Cardiac muscle cell (in vitro differentiated cells and primary cell): ENCODE measurements at places on chromosomes 2 and 18. TPM values are rescaled to one million over a fixed set of nuclear protein-coding genes. Genes with fewer than 3 reads are reported as not detected.

- H3K4me3 ChIP-seq: no peak overlapping the region
- peak; percentile 78 for DNase-seq
- H3K4me1 ChIP-seq: peaks cover 7% of the 10 kb centered on the region
- no peaks in the 10 kb centered on the region for H3K27me3 ChIP-seq
Observed at GRCh38 chr2:158953926-158954763, 14.3 kb upstream of the TANC1 start.

DNA sequence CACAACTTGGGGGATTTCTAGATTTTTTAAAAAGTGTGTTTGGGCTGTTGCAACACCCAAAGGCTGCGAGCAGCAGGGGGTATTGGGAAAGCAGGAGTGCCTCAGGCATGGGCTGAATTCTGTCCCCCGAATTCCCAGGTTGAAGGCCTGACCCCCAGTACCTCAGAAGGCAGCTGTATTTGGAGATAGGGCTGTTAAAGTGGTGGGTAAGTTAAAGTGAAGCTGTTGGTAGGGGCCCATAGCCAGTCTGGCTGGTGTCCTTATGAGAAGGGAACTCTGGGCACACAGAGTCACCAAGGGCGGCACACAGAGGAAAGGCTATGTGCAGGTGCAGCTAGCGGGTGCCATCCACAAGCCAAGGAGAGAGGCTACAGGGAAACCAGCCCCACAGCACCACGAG lies 717.4 kb downstream of the GALR1 start:
- H3K27ac ChIP-seq: no peak overlapping the region
- DNase-seq: no peak
- no peaks in the 10 kb centered on the region for H3K36me3 ChIP-seq
- H3K4me1 ChIP-seq: no peaks in the 10 kb centered on the region
- H3K4me3 ChIP-seq: no peak overlapping the region
- no peaks in the 10 kb centered on the region for H3K27me3 ChIP-seq

GRCh38 chr2:216183462-216183861 lies 74.3 kb downstream of the XRCC5 start:
- H3K36me3 ChIP-seq: peaks cover 26% of the 10 kb centered on the region
- H3K27me3 ChIP-seq: no peaks in the 10 kb centered on the region
- H3K4me1 ChIP-seq: peaks cover 11% of the 10 kb centered on the region
- DNase-seq: no peak
- no peak overlapping the region for H3K4me3 ChIP-seq

- DNase-seq: peak; percentile 57
- peaks cover 62% of the 10 kb centered on the region for H3K4me1 ChIP-seq
- H3K27me3 ChIP-seq: no peaks in the 10 kb centered on the region
- peak overlapping the region; percentile 46 for H3K4me3 ChIP-seq
Observed at GRCh38 chr2:71452565-71452964, 796 bp upstream of the DYSF start.

DNA sequence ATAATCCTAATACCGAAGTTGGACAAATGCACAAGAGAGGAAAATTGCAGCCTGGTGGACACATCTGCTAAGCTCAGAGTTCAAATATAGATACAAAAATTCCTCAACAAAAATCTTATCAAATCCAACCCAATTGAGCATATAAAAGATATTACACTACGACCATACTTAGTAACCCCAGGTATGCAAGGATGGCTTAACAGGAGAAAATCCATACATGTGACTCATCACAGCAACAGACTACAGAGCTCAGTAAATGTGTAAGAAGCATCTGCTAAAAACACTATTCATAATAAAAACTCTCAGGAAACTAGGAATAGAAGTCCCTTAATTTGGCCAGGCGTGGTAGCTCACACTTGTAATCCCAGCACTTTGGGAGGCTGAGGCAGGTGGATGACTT lies 28.3 kb downstream of the HS6ST1 start:
- no peaks in the 10 kb centered on the region for H3K36me3 ChIP-seq
- no peak overlapping the region for H3K4me3 ChIP-seq
- H3K4me1 ChIP-seq: no peaks in the 10 kb centered on the region
- no peak for DNase-seq
- H3K27me3 ChIP-seq: no peaks in the 10 kb centered on the region

DNA sequence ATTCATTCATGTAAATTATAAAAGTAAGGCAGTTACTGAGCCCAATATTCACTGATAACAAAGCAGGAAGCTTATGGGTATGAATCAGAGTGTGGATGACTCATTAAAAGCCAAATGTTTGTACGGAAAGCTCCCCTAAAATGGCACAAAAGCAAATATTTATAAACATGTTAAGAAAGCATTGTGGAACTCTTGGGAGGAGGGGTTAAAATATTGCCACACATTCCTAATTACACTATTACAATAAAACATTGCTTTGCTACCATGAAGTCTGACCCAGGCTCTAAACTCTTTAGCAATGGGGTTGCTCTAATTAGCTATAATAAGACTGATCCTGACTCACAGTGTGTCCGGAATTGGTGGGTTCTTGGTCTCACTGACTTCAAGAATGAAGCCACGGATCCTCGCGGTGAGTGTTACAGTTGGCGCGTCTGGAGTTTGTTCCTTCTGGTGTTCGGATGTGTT lies 110.9 kb downstream of the NAB1 start:
- peaks cover 12% of the 10 kb centered on the region for H3K4me1 ChIP-seq
- peak; percentile 85 for DNase-seq
- H3K27me3 ChIP-seq: no peaks in the 10 kb centered on the region
- no peak overlapping the region for H3K27ac ChIP-seq

DNA sequence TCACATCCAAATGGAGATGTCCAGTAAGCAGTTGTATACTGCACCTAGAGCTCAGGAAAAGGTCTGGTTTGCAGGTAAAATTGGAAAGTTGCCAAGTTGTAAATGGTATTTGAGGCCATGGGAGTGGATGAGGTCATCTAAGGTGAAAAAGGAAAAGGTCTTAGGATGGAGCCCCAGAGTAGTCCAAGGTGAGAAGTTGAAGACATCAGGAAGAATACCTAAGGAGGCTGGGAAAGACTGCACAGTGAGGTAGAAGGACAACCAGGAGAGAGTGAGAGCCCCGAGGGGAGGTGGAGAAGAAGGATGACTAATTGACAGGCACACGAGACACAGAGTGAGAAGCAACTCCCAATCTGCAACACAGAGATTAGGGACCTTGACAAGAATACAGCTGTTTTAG lies 10.7 kb downstream of the DPP4 start:
- H3K27me3 ChIP-seq: no peaks in the 10 kb centered on the region
- no peaks in the 10 kb centered on the region for H3K36me3 ChIP-seq
- DNase-seq: no peak
- no peak overlapping the region for H3K4me3 ChIP-seq
- H3K4me1 ChIP-seq: no peaks in the 10 kb centered on the region

DNA sequence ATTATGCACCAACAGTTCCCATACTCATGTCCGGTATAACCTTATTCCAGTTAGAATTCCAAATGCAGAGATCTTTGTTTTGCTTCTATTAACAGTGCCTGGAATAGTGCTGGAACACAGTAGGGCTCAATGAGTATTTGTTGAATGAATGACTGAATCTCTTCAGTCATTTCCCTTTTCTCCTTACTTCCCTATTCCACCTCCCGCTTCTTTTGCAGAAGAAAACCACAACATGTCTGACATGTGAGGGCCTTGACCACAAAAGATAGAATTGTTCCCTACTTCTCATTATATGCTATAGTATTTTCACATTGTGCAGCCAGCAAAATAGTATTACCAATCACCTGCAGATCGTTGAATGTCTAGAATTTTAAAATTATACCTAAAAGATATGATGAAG lies 19.5 kb upstream of the HNRNPLL start:
- no peak overlapping the region for H3K4me3 ChIP-seq
- peak; percentile 15 for DNase-seq
- H3K4me1 ChIP-seq: no peaks in the 10 kb centered on the region
- H3K27me3 ChIP-seq: no peaks in the 10 kb centered on the region
- H3K36me3 ChIP-seq: no peaks in the 10 kb centered on the region

DNA sequence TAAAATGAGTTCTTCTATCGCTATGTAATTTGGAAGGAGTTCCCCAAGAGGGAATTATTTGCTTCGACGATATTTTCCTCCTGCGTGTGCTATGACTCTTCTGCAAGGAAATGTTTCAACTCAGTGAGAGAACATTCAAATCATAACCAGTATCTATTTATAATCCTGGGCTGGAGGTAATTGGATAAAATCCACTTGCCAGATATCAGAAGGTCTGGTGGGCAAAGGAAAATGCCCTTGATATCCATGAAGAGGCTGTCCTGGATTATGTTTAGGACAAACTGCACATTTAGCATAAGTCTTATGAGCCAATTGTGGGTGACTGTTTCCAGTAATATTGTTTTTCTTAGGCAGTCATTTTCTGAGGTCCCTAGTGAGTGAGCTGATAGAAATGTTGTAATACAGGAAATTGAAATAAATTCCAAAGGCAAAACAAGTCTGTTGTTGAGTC lies 17.7 kb downstream of the RPIA start:
- no peaks in the 10 kb centered on the region for H3K4me1 ChIP-seq
- H3K27ac ChIP-seq: no peak overlapping the region
- H3K36me3 ChIP-seq: no peaks in the 10 kb centered on the region
- no peaks in the 10 kb centered on the region for H3K27me3 ChIP-seq
- no peak for DNase-seq

DNA sequence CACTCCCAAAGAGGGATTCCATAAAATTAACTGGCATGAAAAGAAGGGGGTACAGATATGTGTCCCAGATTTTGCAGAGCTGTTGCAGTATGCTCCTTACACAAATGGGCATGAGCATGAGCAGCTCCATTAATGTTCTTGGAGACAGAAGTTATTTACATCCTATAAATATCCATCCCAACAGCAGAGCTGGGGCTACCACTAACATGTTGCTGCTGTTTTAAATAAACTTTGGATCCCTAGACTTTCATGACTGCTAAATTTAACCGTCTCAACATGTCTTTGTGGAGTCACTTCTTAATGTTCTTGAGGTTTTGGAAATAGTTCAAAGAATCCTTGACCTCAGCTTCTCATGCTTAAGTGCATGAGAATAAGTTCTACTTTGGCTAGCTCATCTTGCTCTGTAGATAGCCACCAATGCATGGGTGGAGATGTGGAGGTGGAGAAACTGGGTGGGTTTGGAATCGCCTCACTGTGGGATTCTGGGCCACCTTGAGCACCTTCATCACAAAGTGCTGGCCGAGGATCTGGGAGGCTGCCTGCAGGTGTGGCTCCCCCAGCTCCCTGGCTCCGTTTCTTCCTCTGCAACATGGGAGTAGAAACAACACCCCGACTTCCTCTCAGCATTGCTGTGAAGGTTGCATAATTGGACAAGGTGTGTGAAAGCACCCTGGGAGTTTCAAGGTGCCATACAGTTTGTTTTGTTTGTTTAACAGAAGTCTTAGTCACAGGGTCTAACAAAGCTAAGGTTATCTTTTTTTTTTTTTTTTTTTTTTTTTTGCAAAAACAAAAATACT lies 307.2 kb downstream of the MYCN start:
- no peak for DNase-seq
- no peak overlapping the region for H3K4me3 ChIP-seq
- no peak overlapping the region for H3K27ac ChIP-seq
- H3K27me3 ChIP-seq: peaks cover 4% of the 10 kb centered on the region
- peaks cover 29% of the 10 kb centered on the region for H3K4me1 ChIP-seq

GRCh38 chr2:58866527-58866926 lies 625.4 kb upstream of the FANCL start:
- H3K4me1 ChIP-seq: no peaks in the 10 kb centered on the region
- no peaks in the 10 kb centered on the region for H3K36me3 ChIP-seq
- H3K27me3 ChIP-seq: no peaks in the 10 kb centered on the region
- no peak for DNase-seq

GRCh38 chr2:173130496-173131465 lies 55.1 kb downstream of the MAP3K20 start:
- H3K27me3 ChIP-seq: no peaks in the 10 kb centered on the region
- H3K4me3 ChIP-seq: no peak overlapping the region
- DNase-seq: no peak

DNA sequence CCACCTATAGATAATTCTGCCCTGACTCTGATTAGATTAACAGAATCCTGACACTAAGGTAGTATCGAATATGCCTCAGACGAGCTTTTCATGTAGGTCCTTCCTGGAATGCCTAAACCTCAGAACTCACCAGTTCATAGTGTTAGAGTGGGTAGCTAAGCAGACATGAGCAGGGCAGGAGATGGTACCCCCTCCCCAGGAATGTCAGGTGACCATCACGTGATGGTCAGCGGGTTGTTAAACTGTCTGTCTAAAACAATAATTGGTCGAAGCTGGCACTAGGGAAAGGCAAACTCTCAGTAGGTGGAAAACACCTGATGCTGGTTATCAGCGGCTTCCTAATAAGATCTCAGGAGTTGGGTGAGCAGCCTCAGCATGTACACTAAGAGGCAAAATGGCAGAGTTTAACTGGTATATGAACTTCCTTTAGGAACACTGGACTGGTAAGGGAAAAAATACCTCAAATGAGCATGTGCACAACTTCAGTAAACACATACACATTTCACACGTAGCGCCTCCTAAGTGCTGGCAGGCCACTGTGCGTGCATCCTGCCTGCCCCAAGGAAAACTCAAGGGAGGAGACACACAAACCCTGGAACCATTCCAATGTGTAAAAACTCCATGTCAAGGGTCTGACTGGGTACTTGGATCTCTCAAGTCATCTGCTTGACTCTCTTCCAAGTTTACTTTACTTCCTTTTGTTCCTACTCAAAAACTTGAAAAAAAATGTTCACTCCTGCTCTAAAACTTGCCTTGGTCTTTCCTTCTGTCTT lies 339.5 kb downstream of the GULP1 start:
- H3K27me3 ChIP-seq: no peaks in the 10 kb centered on the region
- no peaks in the 10 kb centered on the region for H3K36me3 ChIP-seq
- H3K4me3 ChIP-seq: no peak overlapping the region
- H3K4me1 ChIP-seq: no peaks in the 10 kb centered on the region
- no peak overlapping the region for H3K27ac ChIP-seq

DNA sequence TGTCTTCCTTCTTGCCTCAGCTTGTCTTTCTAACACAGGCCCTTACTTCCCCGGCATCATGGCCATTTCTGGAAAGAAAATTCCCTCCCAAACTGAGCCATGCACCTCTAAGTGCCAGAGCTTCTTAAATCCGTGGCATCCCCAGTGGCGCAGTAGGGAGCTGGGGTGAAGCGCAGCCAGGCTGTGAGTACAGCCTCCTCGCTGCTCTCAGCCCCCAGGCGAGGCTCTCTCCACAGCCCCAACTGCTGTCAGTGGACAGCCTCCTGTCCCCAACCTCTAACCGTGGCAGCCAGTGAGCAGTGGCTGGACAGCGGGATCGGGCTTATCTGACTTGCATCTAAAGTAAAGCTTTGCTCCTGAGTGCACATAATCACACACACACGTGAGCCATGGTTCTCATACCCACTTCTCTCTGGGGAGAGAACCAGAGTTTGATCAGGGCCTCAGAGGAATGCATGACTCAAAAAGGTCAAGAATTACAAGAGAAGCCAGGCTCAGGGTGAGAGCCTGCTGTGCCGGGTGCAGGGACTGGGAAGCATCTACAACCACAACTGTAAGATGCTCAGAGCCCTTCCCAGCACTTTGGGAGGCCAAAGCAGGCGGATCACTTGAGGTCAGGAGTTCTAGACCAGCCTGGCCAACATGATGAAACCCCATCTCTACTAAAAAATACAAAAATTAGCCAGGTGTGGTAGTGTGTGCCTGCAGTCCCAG lies 50.7 kb downstream of the SFXN5 start:
- no peak overlapping the region for H3K4me3 ChIP-seq
- no peaks in the 10 kb centered on the region for H3K4me1 ChIP-seq
- H3K36me3 ChIP-seq: no peaks in the 10 kb centered on the region

The GRHL1 gene
- total RNA-seq: 1.3 and 1.5 TPM in 2 replicates

The AOX1 gene
- 0.11 TPM in 1 of 2 replicates, not detected in the other for total RNA-seq

The CCDC68 gene
- 0.28 and 1.3 TPM in 2 replicates for total RNA-seq
